ENCODE measurements at places on chromosomes 5 and 9. TPM values are rescaled to one million over a fixed set of nuclear protein-coding genes. Genes with fewer than 3 reads are reported as not detected.
A peak's percentile ranks its signal among the peaks of the same experiment; 100 is the strongest.

GRCh38 chr5:641331-641765 lies 29.2 kb downstream of the CEP72 start:
- peaks cover 71% of the 10 kb centered on the region for H3K36me3 ChIP-seq
- H3K27me3 ChIP-seq, result no peaks in the 10 kb centered on the region
- no peak overlapping the region for H3K4me3 ChIP-seq
- no peak overlapping the region for H3K27ac ChIP-seq
- H3K4me1 ChIP-seq, result no peaks in the 10 kb centered on the region

- H3K27ac ChIP-seq, result peak overlapping the region; percentile 85
- no peaks in the 10 kb centered on the region for H3K36me3 ChIP-seq
- H3K4me3 ChIP-seq, result peak overlapping the region; percentile 69
- H3K27me3 ChIP-seq, result peaks cover 26% of the 10 kb centered on the region
- no peak for DNase-seq
Observed at GRCh38 chr9:86099701-86100364, 475 bp upstream of the GOLM1 start.

GRCh38 chr5:169101966-169102365 lies 199.0 kb downstream of the SLIT3 start:
- no peak for DNase-seq
- H3K4me3 ChIP-seq, result no peak overlapping the region
- no peaks in the 10 kb centered on the region for H3K27me3 ChIP-seq
- H3K36me3 ChIP-seq, result no peaks in the 10 kb centered on the region

DNA sequence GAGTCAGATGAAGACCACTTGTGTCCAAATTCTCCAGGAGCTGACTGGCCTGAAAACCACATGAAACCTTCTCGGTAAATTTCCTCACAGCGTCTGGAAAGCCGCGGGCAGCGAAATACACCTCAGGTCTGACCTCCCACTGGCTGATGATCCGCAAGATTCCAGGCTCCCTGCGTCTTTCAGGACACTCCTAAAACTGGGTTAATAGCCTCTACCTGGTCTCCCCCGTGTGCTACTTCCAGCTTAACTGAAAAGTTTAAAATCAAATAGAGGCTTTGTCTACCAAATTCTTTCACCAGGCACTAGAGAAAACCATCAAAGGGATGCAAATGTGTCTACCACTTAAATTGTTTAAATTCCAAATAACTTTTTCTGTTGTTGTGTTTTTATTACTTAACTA lies 312.6 kb downstream of the DRD1 start:
- no peaks in the 10 kb centered on the region for H3K36me3 ChIP-seq
- no peak overlapping the region for H3K4me3 ChIP-seq
- H3K27me3 ChIP-seq, result no peaks in the 10 kb centered on the region
- no peak overlapping the region for H3K27ac ChIP-seq
- H3K4me1 ChIP-seq, result no peaks in the 10 kb centered on the region
- DNase-seq, result no peak

NUTM2G gene
- not detected for total RNA-seq

OR1J2 gene
- total RNA-seq, result not detected

Data from spleen (tissue), 13 donors.